T-helper 17 cell (primary cell): ENCODE measurements at places on chromosomes 16 and 17.

GRCh38 chr16:59707436-59708226 lies 973.5 kb upstream of the GOT2 start:
- no peak for DNase-seq

DNA sequence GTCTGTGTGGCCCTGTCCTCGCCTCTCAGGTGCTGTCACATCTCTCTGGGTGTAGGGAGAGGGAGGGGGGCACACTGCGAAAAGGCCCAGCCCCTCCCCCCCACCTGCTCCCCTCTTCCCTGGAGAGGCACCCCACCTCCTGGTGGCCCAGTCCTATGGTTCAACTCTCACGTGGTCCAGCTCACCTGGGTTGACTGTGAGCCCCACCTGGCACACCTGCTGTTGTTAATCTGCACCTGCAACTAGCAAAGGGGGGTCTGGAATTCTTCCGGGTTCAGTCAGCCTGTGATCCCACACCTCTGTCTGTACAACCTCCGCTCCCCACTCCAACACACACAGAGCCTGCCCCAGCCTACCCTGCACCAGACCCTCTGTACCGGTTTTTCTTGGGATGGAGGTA lies 2.0 kb upstream of the SYNGR2 start:
- DNase-seq = no peak

- DNase-seq = no peak
Measured at GRCh38 chr17:79019632-79020584, 4.1 kb upstream of the C1QTNF1 start.

DNA sequence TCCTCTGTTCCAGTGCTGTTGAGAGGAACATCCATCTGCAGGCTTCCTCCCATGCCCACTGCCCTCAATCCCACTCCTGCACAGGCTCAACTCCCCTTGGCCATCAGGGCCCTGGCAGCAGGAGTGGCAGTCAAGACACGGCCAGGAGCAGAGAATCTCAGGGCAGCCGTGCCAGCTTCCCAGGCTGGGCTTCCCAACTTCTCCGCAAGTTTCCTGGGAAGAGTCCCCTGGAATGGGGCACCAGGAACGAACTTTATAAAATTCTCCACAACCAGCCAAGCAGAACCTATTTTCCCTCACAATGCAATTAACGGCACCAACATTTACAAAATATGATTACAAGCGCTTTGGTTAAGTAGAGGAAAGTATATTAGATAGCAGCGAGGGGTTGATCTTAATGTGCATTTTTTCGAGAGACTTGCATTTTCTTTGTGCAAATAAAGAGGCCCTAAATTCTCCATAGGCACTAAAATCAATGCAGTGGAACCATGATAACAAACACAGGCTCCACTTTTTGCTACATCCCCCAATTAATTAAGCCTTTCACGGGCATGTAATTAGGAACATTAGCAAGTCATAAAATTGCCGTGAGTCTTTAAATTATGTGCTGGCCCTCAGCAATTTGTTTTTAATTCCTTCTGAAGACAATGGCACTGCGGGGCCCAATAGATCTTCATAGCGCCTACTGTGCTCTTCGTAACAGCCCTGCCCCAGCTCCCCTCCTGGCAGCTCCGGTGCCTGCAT lies 99.9 kb upstream of the LHX1 start:
- DNase-seq = no peak

- no peak for DNase-seq
Measured at GRCh38 chr16:20660325-20660724, 37.2 kb downstream of the ACSM1 start.

DNA sequence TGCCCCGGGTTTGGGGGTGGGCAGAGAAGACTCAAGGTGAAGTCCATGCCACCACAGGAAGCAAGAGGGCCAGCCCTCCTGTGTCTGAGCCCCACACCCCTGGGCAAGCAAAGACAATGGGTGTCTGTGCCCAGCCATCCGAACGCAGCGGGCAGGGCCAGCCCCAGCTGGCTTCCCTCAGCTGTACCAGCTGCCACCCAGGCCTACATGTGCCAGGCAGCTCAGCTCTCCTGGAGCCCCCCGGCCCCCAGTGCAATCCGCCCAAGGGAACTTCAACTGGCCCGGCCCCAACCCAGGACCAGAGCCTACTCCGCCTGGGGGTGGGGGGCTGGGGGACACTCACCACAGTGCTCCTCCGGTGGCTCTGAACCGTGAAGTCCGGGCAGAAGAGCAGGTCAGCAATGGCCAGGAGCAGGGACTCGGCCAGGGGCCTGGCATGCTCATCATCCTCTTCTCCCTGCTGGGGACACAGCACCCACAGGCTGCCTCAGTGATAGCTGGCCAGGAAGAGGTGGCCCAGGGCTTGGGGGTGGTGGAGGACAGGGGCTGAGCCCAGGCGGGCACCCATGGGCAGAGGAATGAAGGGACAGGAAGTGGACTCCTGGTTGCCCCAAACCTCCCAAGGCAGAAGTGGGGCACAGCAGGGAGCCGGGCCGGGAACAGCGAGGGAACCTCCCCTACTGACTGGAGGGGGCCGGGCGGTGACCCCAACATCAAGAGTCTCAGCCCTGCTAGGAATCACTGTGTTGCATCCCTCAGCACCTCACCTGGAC lies 9.8 kb downstream of the HID1 start:
- no peak for DNase-seq

DNA sequence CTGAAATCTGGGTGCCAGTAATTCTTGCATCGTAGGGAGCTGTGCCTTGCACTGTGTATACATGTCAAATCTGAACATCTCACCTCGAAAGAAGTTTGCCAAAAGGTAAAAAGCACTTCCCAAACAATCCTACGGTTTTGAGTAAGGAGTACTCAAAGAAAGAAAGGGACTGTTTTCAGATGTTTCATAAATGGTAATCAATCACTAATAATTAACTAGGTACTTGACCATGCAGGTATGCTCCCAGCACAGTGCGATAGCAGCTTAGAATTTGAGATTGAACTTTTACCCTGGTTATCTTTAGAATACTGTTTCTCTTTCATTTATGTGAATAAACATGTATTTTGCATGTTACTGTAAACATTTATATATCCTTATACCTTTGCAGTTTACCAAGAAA lies 39.0 kb downstream of the PRKCA start:
- no peak for DNase-seq

GRCh38 chr16:53061701-53062159 lies 6.9 kb downstream of the CHD9 start:
- no peak for DNase-seq

GRCh38 chr17:50423553-50424159 lies 2.4 kb upstream of the ACSF2 start:
- no peak for DNase-seq

GRCh38 chr16:10846213-10846998 lies 27.8 kb upstream of the TVP23A start:
- DNase-seq = no peak

DNA sequence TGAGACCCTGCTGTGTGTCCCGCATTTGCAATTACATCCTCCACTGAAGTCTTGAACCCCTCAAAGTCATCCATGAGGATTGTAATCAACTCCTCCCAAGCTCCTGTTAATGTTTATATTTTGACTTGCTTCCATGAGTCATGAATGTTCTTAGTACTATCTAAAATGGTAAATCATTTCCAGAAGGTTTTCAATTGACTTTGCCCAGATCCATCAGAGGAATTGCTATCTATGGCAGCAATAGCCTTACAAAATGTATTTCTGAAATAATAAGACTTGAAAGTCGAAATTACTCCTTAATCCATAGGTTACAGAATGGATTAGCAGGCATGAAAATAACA lies 2.5 kb upstream of the C16orf87 start:
- DNase-seq = no peak

- DNase-seq = no peak
Measured at GRCh38 chr16:88413231-88413630, 30.5 kb downstream of the ZNF469 start.
